ENCODE measurements at places on chromosomes 4 and X.
A peak's percentile ranks its signal among the peaks of the same experiment; 100 is the strongest.

DNA sequence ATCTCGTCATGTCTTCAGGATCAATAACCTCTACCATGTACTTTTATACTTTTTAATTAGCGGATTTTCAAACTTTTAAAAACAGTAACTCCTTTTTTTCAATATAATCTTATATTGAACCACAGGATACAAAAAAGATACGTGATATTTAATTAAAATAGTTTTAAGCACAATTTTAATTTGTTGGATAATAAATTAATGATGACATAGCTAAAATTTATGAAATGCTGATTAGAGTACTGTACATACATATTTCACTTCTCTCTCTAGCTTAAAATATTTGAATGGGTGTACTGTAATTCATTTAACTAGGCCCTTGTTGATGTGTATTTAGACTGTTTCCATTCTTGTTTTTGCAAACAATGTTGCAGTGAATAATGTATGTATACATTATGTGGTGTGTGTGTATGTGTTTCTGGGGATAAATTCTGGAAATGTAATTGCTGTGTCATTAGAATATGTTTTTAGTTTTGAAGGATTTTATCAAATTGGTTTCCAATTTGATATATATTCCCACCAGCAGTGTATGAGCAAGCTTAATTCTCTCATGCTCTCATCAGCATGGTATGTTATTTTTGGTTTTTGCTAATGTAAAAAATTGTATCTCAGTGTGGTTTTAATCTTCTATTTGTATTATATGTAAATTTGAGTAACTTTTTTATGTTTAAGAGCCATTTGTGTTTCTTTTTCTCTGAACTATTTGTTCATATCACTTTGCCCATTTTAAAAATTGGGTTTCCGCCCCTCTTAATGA lies 66.4 kb downstream of the CDKL5 start:
- no peak for DNase-seq

DNA sequence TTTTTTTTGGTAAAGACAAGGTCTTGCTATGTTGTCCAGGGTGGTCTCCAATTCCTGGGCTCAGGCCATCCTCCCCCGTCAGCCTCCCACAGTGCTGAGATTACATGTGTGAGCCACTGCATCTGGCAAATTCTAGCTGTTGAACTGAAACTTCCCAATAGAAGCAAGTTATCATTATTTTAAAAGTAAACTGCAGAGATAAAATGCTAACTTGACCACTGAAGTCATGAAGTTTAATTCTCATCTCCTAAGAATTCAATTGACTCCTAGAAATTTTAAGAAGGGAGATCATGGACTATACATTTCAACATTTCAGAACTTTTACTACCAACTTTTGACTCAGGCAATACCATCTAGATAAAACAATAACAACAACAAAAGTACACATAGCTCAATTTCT lies 11.7 kb upstream of the EXOSC9 start:
- no peak for DNase-seq

DNA sequence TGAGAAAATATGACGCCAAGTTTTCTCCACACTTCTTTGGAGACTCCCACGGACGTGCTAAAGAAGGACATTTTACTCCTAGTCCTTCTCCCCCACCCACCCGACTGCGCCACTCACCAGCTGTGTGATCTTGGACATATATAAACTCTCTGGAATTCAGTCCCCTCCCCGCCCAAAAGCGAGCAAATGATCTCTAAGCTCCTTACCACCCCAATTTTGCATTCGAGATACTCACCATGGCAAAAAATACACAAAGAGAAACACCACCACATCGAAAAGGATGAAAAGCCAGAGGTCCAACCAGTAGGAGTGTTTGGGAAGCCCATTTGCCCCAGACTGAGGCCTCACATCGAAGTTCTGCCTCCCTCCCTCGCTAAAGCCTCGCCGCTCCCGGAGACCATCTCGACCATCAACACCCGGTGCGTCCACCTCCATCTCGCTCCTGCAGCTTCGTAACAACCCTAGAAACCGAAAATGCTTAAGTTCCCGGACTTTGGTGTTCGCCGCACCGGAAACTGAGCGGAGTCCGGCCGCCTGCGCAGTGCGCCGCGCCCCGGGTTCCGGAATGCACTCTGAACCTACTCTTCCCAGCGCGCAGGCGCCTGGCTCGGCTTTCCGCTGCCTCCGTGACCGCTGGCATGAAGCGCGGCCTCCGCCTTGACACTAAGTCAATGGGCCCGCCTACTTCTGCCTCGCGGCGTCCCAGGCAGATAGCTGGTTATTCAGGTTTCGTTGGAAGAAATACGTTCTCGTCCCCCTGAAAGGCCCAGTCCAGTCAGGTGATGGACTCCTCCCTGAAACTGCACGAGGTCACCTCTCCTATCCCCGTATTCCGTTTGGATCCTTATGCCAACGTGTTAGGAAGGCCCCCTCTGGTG lies 21.6 kb downstream of the FABP2 start:
- peak; percentile 86 for DNase-seq

- no peak for DNase-seq
These were observed 429.2 kb upstream of the TRAM1L1 start for GRCh38 chr4:117514391-117515175.

GRCh38 chr4:957581-958313 lies 15.6 kb downstream of the DGKQ start:
- DNase-seq, result no peak

GRCh38 chr4:145819853-145820181 lies 118.8 kb downstream of the ZNF827 start:
- no peak for DNase-seq

GRCh38 chrX:134821370-134821769 lies 163.1 kb upstream of the PLAC1 start:
- no peak for DNase-seq

DNA sequence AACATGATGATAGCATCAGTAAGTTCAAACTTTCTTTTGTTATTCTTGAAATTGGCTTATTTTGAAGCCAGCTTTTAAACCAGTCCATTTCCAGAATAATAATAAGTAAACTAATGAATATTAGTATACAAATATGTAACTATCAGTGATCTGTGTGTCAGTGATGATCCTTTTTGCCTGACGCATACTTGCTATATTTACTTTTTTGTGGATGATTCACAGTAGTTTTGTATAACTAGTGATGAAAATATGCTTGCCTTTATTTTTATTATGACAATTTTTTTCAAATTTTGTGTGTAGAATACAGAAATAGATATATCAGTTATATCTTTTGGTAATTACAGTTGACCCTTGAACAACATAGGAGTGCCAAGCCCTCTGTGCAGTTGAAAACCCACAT lies 49.5 kb downstream of the USP53 start:
- no peak for DNase-seq

- DNase-seq, result no peak
These were observed 376 bp upstream of the C4orf36 start for GRCh38 chr4:86892636-86892960.

DNA sequence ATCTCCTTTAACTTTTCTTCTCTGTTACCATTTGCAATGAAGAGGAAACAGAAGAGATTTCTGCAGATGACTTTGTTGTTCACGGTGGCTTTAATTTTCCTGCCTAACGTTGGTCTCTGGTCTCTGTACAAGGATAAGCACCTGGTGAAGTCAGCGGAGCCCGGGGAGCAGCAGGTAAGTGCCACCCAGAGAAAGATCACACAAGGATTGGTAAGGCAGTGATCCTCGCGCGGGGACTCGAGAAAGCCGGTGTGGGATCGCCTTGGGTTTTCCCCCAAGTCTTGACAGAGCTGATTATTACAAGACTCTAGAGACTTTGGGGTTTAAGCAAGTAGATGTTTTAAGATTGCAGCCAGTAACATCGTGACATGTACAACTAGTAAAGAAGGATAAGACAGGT lies 1.3 kb downstream of the GALNTL6 start:
- no peak for DNase-seq

GRCh38 chr4:69744157-69744478 lies 16.3 kb downstream of the SULT1B1 start:
- DNase-seq, result no peak

DNA sequence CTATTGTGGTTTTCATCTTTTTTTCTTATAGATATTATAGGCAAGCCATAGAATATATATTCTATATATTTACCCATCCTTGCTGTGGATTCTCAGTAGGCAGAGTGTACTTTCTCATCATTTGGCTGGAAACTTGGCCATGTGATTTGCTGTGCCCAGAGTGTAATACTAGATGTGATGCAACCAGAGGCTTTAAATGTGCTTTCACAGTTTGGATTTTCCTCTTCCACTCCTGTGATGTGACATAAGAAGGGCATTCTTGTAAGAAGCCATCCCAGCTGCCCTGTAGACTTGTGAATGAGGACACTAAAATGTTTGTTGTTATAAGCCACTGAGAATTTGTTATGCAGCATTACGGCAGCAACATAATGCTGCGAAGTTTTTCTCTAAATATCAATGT lies 10.4 kb upstream of the HPGDS start:
- no peak for DNase-seq

DNA sequence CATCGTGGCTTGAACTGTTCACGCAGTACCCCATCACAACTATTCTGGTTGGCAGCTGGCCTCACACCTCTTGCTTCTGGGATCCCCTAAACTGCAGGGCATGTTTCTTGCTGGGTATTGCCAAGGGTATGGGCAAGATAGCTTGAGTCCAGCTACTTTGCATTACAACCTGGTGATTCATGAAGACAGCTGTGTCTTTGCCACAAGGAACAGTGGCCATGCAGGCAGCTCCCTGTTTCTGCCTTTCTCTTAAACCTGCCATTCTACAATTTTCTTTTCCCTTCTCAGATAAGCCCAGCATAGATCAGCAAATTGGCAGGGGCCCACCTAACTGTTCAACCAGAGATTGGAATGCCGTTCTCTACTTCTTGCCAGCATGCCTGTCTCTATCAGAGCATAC lies 42.8 kb downstream of the TENM3 start:
- DNase-seq, result no peak

GRCh38 chrX:69546417-69546816 lies 42.3 kb downstream of the NALF2 start:
- no peak for DNase-seq

GRCh38 chrX:55452833-55453124 lies 852 bp downstream of the MAGEH1 start:
- DNase-seq, result no peak

DNA sequence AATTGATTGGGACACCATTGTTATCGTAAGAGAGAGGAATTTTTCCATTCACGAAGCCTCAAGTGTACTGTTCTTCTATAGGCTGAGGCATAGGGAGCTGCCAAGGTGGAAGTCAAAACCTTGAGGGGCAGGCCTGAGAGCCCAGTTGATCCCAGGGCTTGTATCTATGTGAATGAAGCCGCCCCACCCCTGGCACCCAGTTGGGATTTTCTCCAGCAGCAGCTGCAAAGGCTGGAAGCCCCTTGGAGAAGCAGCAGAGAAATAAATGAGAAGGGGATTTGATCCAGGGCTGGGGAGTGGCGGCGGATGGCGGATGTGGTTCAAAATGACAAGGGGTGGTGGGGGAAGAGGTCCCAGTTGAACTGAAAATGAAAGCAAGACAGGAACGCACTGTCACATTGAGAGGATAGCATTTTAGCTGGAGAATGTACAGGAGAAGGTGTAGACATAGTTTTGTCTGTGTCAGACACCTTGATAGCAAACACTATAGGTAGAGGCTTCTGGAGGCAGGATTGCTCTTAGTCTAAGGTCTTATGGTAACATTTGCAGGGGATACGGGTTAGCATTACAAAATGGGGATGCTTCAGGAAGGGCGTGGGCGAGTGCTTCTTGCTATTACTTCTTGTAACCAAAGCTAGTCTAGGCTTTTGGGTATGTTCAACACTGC lies 32.6 kb downstream of the DOCK11 start:
- DNase-seq, result peak; percentile 24

GRCh38 chrX:147912093-147912801 lies 528 bp downstream of the FMR1 start:
- DNase-seq, result peak; percentile 13

DNA sequence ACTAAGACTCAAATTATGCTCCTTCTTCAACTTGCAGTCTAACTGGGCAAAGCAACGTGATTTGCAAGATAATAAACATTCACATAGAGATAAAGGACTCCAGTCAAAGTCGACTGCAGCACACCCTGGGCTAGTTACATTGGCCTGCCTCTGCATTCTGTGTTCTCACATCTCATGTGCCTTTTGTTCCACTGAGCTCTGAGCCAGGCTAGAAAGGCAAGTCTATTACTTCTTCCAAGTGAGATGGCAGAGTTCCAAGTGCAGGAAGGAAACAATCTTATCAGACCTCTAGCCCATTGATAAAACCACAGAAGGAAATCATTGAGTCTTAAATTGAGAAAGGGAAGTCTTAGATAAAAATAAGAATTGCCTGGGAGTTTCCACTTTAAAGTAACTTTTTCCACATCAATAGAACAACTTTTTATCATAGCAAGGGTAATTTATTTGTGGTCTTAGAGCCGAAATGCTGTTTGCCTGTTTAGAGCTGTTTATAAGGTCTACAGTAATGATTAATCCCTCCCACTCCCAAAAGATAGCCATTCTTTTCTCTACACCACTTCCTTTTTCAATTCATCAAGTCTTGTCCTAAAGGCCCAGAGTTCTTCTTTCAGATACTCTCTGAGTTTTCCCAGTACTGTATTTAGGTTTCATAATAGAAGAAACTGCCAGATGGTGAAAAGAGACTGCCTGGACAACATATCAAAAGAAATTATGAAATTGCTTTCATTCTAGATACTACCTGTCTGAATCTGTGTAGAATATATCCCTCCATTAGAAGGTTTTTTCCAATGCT lies 200.2 kb downstream of the GUCY2F start:
- DNase-seq, result no peak

DNA sequence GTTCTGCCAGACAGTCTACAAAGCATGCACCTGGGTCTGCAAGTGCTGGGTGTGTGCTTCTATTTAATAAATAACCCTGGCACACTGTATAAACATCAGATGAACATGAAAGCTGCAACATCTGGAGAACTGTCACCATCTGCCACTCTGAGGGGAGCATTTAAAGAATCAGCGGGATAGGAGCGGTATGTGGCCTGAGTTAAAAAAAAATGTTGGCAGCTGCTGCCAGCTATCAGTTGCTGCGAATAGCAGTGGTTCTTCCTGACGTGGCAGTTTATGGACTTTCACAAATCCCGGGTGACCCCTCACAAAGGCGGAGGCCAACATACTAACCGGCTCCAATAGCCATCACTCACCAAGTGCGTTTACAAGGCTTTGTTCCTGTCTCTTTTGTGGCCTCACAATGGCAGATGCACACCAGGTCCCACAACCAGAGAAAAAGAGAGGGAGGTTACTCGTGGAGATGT lies 95.1 kb downstream of the RASL11B start:
- DNase-seq, result no peak

DNA sequence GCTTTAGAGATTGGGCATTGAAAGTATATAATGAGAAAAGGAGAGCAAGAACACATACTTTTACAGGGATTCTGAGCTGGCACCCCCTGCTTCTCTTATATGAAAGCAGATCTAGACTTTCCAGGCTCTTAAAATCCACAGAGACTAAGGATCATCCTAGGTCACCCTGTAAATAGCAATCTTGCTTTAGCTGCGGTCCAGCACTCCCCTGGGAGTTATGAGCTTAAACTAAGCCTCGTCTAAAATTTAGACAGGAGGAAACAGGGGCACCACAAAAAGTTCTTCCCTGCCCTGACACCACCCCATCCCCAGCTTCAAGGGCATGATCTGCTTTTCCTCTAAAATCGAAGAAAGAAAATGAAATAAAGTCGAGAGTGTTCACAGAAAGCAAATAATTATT lies 143.3 kb upstream of the KCNIP4 start:
- no peak for DNase-seq

GRCh38 chr4:25158817-25159216 lies 1.4 kb downstream of the SEPSECS start:
- DNase-seq, result no peak

GRCh38 chr4:173357939-173358338 lies 12.8 kb upstream of the SAP30 start:
- no peak for DNase-seq

- DNase-seq, result no peak
These were observed 33.1 kb downstream of the SLC10A7 start for GRCh38 chr4:146488495-146489174.
